ENCODE measurements at places on chromosomes 6 and 20.

DNA sequence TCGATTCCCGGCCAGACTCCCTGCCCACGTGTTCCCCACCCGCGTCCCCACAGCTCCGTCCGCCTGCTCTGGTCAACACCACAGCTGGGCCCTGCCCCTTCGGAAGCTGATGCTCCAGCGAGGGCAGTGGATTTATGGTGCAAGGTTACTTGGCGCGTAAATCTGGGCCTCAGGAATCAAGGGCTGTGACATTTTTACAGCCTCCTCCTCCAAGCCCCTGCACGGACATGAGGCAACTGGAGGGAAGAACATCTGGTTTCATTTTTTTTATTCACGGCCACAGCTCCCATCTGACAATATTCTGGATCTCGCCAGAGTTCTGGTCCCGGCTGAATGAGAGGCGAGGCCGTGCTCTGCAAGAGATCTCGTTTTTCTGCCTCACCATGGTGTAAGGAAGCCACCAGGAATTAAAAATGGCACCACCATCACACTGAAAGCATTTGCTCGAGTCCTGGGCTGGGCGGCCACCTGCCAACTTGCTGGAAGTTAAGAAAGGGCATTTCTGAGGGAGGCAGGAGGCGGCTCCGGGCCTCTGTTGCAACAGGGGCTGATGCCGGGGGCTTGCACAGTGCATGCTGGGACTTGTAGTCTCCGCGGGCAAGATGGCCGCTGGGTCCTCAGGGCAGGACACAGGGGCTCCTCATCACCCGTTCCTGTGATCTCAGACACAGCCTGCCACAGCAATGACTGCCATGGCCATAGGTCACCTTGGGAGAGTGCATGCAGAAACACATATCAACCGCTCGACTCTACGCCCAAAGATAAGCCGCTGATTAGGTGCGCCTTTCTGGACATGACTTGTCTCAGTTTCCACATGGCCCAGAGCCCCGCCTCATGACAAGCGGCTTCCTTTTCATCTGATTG lies 148.5 kb downstream of the LY86 start:
- no peak for DNase-seq

DNA sequence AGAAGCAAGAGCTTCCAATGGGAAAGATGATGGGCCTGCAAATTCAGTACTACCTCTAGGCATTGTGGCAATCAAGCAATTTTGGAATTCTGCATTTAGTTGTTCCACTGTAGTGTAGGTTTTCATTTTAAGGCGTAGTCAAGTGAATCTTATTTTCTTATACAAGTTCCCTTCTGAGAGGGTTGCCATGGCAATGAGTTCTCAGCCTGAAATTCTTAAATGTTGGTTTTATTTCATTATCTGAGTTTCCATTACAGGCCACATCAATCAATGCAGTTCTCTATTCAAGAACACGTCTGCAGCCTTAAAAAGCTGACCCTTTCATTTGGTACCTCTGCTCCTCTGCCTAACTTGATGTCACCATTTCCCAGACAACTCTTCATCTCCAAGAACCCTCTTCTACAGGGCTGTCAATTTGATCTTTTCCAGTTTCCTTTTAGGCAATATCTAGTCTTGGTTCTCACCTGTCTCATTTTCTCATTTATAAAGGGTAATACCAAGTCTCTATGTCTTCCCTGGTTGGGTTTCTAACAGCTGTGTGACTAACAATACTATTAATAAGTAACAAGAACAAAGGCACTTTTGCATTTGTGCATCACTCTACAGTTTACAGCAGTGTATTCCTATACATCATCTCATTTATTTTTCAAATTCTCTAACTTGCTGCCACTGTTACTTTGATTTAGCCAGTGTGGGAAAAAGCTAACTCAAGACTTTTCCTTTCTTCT lies 898.2 kb upstream of the FLRT3 start:
- DNase-seq, result no peak

- no peak for DNase-seq
Observed at GRCh38 chr20:38061109-38061508, 27.6 kb downstream of the RPRD1B start.

DNA sequence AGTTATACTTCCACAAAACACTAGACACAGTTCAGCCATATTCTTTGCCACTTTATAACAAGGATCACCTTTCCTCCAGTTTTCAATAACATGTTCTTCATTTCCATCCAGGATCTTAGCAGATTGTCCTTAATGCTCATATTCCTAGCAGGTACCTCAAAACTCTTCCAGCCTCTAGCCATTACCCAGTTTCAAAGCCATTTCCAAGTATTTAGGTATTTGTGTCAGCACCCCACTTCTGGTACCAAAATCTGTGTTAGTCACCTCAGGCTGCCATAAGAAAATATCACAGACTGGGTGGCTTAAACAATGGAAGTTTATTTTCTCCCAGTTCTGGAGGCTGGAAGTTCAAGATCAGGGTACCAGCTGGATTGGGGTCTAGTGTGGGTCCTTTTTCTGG lies 23.2 kb upstream of the SLC22A23 start:
- DNase-seq, result no peak

DNA sequence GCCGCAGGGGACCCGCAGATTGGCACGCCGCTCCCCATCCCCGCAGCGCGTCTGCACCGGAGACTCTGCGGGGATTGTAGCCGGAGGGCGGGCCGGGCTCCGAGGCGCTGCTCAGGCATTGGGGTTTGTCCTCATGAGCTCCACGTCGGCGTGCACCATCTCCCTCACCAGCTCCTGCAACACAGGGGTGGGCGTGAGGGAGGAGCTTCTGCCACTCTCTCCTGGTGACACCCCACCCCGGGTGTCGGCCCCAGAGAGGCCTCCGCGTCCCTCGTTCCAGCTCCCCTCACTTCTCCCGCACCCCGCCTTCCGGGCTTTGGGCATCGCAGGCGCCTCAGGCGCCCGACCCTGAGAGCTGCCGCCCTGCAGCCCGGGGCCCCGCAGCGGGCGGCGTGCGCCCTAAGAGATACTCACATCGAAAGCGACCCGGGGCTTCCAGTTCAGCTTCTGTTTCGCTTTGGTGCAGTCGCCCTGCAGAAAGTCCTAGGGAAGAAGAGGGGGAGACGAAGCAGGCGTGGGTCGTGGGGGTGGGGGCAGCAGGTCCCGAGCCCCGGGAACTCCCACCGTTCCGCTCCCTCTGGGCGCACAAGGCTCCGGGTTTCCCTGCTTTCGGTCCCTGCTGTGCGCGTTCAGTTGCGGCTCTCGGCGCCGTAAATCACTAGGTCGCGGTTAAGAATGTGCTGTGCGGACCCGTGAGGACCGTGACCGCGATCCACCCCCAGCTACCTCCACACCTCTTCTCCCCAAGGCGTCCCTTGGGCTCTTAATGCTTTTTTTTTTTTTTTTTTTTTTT lies 14.5 kb downstream of the FOXC1 start:
- no peak for DNase-seq

GRCh38 chr6:29850011-29850553 lies 22.5 kb downstream of the HLA-G start:
- no peak for DNase-seq

DNA sequence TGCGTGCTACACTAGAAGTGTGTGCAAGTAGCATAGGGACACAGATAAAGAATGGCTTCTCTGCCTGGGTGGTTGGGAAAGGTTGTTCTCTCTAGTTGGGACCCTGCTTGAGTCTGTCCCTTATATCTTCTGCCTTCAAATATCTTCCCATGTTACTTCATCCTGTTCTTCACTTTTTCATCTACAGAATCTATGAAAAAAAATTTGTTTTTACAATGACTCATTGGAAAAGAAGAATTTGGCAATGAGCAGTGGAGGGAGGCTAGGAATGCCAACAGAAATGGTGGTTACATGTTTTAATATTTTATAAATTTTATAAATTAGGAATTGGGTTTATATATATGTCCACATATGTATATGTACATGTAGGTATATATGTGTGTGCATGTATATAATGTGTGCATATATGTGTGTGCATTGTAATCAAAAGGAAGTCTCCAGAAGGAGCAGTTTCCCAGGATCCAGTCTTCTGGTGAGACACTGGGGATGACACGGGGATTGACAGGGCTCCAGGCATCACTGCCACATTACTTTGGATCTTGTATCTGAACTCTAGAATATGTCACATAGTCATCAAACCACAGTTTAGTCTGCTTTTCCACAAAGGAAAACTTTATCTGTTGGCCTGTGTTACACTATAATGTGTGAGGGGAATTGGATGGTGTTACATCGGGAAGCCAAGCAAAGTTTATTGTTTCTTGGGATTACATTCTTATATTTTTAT lies 75.3 kb upstream of the RIPOR2 start:
- DNase-seq, result no peak

GRCh38 chr6:24766680-24767462 lies 7.9 kb upstream of the GMNN start:
- DNase-seq, result no peak

GRCh38 chr6:167796192-167796981 lies 30.3 kb upstream of the AFDN start:
- DNase-seq, result no peak

- DNase-seq, result no peak
Observed at GRCh38 chr6:14360565-14360964, 243.0 kb downstream of the CD83 start.

- DNase-seq, result no peak
Observed at GRCh38 chr6:92849636-92850035, 569.7 kb downstream of the EPHA7 start.

- DNase-seq, result no peak
Observed at GRCh38 chr20:25535762-25536161, 49.6 kb downstream of the NINL start.

Data from AG09319 (cell line).